Cortex of kidney (tissue), 1 donor: ENCODE measurements at places on chromosomes 16 and 17.

- DNase-seq = no peak
Measured at GRCh38 chr16:49158029-49158642, 123.5 kb downstream of the CBLN1 start.

- DNase-seq = no peak
Measured at GRCh38 chr17:57899391-57899790, 49.5 kb upstream of the MRPS23 start.

GRCh38 chr17:688100-688989 lies 26.3 kb downstream of the VPS53 start:
- no peak for DNase-seq

DNA sequence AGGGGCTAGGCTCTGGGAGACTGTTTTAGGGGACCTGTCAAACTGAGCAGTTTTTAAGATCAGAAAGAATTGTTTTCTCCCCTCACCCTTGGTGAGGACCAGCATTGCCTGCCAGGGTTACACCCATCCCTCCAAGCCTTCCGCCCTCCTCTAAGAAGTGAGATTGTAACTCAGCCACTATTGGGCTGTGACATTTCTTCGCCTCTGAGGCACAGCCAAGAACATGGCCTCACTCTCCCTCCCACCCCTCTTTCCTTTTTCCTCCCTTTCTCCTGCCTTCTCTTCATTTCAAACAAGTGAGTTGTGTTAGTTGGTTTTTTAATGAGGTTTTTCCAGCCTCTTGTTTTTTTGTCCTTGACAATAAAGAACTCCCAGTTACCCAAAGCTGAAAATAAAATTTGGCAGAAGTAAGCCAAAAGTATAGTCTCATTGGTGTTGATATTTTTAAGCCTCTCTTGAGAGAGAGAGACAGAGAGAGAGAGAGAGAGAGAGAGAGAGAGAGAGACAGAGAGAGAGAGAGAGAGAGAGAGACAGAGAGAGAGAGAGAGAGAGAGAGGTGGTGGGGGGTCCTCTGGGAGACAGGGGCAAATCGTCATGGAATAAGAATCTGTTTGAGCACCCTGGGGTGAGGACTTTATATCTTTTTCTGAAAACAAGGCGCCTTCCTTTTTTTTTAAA lies 77.2 kb upstream of the TBX2 start:
- DNase-seq = no peak

DNA sequence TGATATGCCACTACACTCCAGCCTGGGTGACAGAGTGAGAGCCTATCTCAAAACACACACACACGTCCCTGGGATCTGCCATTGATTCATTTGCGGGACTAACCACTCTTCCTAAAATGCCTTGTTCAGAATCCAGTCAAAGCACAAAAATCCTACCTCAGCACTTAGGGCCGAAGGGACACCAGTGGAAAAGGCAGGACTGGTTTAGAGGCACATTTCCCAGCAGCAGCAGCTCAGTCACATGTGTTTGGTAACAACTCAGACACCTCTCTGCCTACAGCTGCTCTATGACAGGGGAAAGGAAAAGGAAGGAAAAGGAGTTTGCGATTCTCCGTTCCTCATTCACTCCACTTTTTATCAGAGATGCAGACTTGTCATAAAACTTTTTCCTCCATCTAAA lies 12.2 kb downstream of the KNOP1 start:
- no peak for DNase-seq

DNA sequence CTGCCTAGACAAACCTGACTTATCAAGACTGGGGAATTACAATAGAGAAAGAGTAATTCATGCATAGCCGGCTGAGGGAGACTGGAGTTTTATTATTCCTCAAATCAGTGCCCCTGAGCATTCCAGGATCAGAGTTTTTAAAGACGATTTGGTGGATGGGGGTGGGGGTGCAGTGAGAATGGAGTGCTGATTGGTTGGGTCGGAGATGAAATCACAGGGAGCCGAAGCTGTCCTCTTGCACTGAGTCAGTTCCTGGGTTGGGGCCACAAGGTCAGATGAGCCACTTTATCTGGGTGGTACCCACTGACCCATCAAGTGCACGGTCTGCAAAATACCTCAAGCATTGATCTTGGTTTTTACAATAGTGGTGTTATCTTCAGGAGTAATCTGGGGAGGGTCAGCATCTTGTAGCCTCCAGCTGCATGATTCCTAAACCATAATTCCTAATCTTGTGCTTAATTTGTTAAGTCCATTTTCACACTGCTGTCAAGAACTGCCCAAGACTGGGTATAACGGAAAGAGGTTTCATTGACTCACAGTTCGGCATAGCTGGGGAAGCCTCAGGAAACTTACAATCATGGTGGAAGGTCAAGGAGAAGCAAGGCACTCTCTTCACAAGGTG lies 69.6 kb downstream of the MARF1 start:
- no peak for DNase-seq

GRCh38 chr17:37826497-37827430 lies 81.9 kb upstream of the HNF1B start:
- DNase-seq = no peak
